Stimulated activated CD8-positive, alpha-beta memory T cell treated with anti-CD3 and anti-CD28 coated beads, Interleukin-15, amount 100 ng/mL, for 24 hours (primary cell): ENCODE measurements at places on chromosomes 11 and 22.

DNA sequence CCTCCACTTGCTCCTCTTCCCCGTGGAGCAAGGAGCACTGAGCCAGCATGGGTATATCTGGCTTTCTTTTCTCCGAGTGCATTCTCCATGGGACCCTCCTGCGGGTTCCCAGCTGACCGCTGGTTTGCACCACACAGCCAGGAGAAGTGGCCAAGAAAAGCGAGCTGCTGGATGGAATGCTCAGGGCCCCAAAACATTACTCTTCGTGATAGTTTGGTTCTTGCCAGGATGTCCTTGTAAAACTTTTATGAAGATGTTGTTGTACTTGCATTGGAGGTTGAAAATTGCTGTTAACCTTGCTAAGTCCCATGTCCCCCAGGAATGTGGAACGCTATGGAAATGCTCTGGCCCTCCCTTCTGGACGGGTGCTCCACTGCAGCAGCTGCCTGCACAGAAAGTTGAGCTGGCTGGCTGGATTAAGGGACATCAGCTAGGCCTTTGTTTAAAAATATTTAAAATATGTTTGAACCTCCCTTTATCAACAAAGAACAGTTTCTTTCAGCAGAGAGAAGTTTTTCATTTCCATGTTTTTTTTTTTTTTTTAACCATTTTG, 68.7 kb downstream of the ZNRF3 start:
- no peak for DNase-seq

DNA sequence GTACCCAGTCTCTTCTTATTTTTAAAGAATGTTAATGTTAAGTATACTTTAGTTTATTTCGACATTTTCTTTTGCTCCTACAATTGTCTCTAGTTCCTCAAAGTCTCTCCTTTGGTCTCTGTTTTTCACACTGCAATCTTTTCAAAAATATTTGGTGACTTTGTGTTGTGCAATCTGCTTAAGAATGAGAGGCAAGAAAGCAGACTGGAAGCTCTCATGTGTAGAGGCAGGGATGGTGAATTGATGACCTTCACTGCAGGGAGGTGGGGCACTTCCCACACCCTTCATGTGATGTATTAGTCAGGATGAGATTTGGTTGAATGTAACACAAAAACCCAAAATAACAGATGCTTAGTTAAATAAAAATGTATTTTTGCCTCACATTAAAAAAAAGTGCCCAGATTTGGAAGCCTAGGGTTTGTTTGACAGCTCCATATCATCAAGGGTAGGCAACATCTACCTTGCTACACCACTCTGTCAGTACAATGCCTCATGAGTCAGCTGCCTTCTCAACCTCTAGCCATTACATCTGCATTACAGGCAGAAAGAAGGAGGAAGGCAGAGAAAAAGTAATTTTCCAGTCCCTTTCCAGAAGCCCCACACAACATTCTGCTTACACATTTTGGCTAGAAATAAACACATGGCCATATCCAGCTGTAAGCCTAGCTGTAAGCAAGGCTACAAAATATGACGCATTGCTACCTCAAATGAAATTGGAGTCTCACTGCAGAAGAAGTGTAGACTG, 3.8 kb upstream of the MMP27 start:
- no peak for DNase-seq

- DNase-seq: no peak
These were observed 847.1 kb downstream of the OPCML start for GRCh38 chr11:132685174-132685611.

- DNase-seq: no peak
These were observed 135.1 kb upstream of the PITPNB start for GRCh38 chr22:28053896-28054818.

DNA sequence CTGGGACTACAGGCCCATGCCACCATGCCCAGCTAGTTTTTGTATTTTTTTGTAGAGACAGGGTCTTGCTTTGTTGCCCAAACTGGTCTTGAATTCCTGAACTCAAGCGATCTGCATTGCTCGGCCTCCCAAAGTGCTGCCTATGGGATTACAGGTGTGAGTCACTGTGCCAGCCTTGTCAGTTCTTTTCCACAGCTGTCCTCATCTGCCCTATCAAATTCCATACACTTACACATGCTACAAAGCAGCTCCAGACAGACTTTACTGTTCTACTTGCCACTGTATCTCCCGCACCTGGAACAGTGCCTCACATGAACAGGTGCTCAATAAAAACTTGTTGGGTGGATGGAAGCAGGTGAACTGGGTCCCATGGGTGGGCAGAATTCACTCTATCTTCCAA, 8.2 kb downstream of the STX5 start:
- DNase-seq: no peak

- no peak for DNase-seq
These were observed 414.0 kb upstream of the LUZP2 start for GRCh38 chr11:24082860-24083259.

- DNase-seq: no peak
These were observed 13.8 kb downstream of the MMP20 start for GRCh38 chr11:102611291-102611690.

DNA sequence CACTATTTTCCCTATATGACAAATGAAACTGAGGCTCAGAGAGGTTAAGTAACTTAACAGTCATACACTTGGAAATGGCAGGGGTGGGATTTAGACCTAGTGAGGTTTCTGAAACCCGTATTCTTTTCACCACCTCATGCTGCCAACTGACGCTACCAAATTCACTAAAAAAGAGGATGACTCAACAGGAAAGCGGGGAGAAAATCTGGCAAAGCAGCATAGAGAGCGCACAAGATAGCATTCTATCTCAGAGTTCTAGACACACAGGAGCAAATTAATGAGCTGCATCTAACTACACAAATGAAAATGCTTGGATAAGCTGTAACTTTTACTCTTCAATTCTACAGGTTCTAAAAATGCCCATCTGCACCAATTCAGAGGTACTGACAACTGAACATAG, 136.4 kb downstream of the RBFOX2 start:
- DNase-seq: no peak

- no peak for DNase-seq
These were observed 2.6 kb upstream of the LTBP3 start for GRCh38 chr11:65560555-65561418.

DNA sequence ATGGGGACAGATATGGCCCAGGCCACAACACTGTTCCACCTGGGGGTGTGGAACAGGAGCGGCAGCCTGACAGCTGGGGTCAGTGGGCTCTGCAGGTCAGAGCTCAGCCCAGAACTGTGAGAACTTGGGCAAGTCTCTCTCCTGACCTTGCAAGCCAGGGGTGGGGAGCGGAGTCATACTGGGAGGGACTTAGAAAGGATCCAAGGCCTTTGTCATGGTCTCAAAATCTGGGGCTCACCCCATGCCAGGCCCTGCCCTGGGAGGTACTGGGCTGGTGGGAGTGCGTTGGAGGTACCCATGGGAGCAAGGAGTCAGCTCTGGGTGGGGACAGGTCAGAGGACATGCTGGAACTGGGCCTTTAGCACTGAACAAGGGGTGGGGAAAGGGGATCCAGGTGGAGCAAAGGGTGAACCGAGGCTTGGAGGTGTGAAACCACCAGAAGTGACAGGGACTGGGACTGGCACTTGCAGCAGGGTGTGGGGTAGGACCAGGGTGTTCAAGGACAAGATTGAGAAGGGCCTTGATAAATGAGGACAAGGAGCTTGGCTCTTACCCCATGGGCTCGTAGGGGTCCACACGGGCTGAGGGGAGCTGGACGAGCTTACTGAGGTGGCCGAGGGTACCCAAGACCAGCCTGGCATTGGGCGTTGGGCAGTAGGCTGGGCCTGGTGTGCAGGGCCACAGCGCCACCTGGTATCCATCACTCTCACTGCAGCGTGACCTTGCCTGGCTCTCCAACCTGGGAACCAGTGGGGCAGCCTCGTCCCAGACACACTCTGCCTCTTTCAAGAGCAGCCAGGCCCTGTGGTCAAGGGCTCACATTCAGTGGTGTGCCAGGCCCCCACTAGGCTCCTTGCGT, 7.4 kb upstream of the PMM1 start:
- DNase-seq: no peak

- DNase-seq: no peak
These were observed 163.7 kb downstream of the LARGE1 start for GRCh38 chr22:33756508-33756949.

- DNase-seq: no peak
These were observed 84.7 kb downstream of the MAML2 start for GRCh38 chr11:96257972-96258934.

DNA sequence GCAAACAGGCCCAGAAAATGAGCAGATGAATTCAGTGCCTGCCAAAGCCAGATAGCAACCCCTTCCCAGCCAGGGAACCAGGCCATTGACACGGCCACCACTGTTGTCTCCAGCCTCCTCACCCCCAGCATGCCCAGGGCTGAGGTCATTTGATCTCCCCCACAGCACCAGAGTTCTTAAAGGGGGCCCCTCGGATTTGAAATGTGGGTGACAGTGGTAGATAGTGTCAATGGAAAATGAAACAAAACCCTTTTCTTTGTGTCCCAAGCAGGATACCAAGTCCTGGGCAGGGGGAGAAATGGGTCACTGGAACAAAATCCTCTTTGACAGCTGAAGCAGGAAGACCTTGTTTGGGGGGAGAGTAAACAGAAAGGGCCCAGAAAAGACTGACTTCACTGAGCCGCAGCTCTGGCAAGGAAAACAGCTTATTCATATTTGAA, 14.3 kb upstream of the ACCSL start:
- DNase-seq: no peak

DNA sequence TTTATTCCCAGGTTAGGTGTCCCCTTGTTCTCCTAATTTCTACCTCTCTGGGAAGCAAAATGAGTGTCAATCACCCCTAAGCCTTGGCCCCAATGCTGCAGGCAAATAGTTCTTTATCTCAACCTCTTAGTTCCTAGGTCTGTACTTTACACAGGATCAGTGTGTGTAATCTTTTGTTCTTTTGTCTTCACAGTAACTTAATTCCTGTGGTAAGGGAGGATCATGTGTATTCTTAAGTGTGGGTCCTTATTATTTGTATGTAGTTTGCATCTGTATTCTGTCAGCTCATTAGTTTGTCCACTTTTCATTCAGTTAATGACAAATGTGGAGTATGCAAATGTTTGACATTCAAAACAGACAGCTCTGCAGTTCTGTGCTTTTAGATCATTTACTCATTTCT, 166.7 kb downstream of the FAT3 start:
- DNase-seq: no peak

DNA sequence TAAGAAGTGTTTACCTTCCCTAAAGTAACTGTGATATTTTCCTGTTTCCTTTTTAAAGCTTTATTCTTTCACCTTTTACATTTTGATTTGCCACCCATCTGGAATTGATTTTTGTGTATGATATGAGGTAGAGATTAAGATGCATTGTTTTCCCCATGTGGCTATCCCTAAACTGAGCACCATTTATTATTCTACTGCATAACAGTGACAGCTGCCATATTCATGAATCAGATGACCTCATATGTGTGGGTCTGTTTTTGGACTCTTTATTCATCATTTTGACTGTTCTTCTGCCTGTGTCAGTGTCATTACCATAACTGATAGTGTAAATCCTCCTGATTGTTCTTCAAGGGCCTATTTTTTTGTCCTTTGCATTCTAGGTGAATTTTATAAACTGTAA, 50.8 kb downstream of the HIPK3 start:
- DNase-seq: no peak

DNA sequence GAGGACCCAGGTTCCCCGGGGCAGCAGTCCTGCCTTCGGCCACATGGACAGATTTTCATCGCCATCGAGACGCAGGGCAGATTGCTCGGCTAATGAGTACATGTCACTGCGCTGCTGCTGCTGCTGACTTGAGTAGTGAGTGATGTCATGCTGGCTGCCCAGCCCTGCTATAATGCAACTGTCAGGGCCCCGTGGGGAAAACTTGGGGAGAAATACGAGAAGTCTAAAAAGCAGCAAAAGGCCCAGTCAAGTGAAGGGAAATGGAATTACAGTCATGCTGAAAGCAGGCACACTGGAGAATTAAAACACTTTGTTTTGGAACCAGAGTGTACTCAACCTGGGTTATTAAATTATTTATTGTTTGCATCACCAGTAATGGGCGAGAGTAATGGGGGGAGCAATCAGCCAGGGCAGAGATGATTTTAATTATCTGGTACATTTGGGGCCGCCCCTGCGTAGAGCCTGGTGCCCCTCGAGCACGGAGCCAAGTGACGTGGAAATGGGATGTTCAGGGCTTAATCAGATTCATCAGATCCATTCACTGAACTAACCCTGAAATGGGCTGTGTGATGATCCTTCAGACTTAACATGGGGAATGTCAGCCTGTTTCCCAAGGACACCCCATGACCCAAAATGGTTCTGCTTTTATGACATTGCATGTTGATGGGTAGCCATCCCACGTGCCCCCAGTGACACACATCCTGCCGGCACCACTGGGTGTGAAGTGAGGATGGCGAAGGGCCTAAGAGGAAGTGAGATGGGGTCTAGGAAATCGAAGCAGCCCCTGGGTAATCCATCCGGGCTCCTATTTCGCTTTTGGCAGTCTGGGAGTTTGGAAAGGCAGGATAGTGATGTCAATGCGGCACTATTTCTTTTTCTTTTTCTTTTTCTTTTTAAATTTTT, 241.6 kb upstream of the CADM1 start:
- DNase-seq: no peak

GRCh38 chr11:120917559-120918239, 106.2 kb upstream of the TBCEL start:
- no peak for DNase-seq

- no peak for DNase-seq
These were observed 42.0 kb upstream of the TUB start for GRCh38 chr11:8038811-8039529.

DNA sequence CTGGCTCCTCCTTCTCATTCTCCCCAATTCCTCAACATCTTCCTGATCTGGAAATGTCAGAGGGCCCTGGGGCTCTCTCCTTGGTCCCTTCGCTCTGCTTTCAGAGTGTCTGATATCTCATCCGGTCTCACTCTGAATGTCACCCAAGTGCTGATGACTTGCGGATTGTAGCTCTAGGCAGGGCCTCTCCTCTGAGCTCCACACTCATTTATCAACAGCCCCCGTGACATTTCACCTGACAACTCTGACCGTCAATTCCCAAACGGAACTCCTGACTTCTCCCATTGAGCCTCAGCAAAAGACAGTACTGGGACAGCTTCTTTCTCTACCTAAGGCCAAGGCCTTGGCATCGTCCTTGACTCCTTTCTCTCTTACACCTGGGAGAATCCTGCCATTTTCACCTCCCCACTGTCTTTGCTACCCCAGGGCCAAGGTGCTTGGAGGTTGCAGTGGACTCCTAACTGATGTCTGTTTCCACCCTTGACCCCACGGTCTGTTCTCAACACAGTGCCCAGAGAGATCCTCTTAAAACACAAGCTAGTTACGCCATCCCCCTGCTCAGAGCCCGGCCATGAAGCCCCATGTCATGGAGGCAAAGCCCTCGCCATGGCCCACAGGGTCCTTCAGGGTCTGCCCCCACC, 57.5 kb upstream of the THY1 start:
- DNase-seq: no peak

GRCh38 chr22:20979243-20979809, 2.8 kb upstream of the LZTR1 start:
- no peak for DNase-seq

GRCh38 chr11:76793391-76794291, 10.5 kb downstream of the TSKU start:
- no peak for DNase-seq

DNA sequence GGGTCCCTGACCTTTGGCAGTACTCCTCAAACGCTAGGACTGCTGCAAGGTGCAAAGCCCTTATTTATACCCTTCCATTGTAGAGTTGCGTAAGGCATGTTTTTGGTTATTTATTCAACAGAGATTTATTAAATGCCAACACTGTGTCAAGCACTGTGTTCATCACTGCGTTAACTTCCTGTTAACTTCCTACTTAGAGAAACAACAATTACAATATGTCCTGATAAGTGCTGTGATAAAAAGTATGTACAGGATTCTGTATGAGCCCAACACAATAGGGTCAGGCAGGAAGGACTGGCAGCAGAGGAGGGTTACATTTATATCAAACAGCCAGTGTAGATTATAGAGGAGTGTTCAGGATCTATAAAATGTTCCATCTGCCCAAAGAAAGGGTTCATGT, 812.8 kb upstream of the API5 start:
- DNase-seq: no peak
